ENCODE measurements at places on chromosomes 4 and X.

- no peak for DNase-seq
Observed at GRCh38 chrX:39946822-39947221, 150.9 kb downstream of the BCOR start.

- DNase-seq: no peak
Observed at GRCh38 chr4:17385403-17385802, 126.5 kb downstream of the QDPR start.

GRCh38 chrX:45622538-45622937, 421.9 kb upstream of the DIPK2B start:
- no peak for DNase-seq

GRCh38 chr4:2069161-2069971, 10.2 kb downstream of the NAT8L start:
- peak; percentile 18 for DNase-seq

- DNase-seq: peak; percentile 81
Observed at GRCh38 chr4:156298230-156298629, 344.6 kb upstream of the CTSO start.

GRCh38 chrX:25112156-25112555, 96.4 kb upstream of the ARX start:
- DNase-seq: no peak

DNA sequence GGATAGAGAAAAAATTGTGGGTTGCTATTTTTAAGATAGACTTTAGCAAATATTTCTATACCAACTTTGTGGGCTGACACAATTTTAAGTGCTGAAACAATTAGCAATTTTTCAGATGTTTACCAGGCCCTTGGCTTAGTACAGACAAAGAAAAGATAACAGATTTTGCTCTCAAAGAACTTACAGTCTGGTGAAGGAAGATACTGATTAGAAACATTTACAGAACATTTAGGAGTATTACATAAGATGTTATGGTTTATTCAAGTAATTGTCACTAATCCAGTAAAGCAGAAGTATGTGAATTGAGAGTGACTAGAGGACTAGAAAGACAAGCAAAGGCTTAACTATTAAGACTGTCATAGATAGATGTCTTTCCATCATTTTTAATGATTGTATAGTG, 35.3 kb upstream of the NDUFC1 start:
- no peak for DNase-seq

GRCh38 chr4:81698538-81699296, 227.0 kb upstream of the RASGEF1B start:
- DNase-seq: no peak

GRCh38 chr4:108030332-108030731, 40.6 kb downstream of the HADH start:
- DNase-seq: peak; percentile 73

GRCh38 chr4:95215043-95215442, 333.7 kb downstream of the UNC5C start:
- DNase-seq: no peak

GRCh38 chr4:69858690-69859089, 1.3 kb downstream of the SULT1E1 start:
- no peak for DNase-seq

DNA sequence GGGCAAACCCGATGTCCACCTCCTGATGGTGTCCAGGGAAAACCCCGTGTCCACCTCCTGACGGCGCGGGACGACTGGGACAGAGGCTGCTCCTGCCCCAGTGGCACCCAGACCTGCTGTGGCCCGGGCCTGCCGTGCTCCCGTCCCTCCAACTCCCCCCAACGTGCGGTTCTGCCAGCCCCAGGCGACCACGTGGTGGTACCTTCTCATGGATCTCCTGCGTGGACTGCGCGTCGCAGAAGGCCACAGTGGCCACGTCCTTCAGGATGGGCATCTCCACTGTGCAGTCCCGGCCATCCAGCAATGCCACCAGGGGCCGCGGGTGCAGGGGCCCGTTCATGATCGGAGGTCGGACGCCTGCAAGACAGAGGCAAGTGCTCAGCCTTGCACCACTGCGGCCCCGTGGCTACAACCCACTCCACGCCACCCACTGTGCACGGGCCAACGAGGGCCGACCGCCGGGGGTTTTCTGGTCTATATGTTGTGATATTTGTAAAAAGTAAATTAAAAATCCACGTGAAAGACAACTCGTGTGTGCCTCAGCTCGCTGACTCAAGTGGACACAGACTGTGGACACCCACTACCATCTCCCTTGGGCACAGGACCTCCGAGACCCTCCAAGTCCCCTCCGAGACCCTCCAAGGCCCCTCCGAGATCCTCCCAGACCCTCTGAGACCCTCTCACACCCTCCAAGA, 10.8 kb downstream of the CTBP1 start:
- peak; percentile 15 for DNase-seq

DNA sequence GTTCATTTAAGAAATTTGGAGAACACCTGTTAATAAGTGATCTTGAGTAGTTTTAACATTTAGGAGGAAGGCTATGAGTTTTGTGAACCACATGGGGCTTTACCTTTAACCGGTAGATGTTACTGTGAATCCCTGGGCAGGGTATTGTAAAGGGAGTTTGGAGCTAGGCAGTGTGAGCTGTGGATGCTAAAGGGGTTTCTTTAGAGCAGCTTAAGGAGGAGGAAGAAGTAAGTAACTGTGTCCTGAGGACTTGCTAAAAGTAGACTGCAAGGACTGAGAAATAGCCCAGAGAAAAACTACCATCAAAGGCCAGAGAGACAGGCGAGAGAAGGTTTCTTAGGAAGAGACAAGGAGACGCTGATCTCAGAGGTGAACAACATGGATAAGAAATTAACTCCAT, 5.6 kb downstream of the RHOH start:
- no peak for DNase-seq

GRCh38 chr4:78179196-78179595, 122.1 kb downstream of the FRAS1 start:
- no peak for DNase-seq

- no peak for DNase-seq
Observed at GRCh38 chr4:3640587-3640962, 108.4 kb upstream of the LRPAP1 start.

DNA sequence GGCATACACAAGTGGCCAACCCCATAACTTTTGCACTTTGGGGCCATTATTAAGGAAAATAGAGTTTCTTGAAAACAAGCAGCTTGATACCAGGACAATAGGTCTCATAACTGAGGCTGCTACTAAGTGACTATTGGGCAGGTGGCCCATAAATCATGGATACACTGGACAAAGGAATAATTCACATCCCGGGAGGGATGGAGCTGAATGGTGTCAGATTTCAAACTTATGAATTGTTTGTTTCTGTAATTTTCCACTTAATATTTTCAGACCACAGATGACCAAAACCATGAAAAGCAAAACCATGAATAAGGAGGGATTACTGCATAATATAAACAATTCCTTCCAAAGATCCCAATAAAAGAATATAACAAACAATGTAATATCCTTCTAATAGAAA, 114.4 kb downstream of the WDFY3 start:
- no peak for DNase-seq

DNA sequence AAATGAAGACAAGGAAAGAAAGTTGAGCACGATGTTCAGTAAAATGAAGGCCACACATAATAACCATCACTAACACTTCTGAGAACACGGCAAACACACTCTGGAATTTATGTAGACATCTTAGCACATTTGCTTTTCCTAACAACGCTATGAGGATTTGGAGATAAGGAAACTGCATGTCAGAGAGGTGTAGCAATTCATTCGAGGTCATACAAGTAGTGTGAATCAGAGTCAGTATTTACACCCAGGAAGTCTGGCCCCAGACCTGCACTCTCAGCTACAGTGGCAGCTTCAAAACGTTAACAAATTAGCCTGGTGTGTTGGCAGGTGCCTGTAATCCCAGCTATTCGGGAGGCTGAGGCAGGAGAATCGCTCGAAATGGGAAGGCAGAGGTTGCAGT, 253.4 kb downstream of the PDGFC start:
- DNase-seq: no peak

DNA sequence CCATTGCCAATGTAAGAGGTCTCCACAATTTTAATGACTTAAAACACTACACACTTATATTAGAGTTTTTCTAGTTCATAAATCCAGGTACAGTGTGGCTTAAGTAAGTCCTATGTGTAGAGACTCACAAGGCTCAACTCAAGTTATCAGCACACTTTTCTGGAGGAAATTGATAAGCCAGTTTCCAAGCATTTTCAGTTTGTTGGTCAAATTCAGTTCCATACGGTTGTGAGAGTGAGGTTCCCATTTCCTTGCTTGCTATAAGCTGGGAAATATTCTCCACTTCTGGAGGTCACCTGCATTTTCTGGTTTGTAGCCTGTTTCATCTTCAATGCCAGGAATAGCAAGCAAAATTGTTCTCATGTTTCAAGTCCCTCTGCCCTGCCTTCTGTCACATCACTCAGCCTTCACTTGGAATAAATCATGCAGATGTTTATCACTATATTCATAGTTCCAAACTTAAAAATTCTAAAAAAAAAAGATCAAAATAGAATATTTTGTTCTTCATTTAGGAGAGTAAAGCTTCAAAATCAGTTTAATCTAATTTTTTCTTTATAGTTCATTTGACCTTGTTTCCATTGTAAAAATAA, 1137.5 kb upstream of the INTU start:
- DNase-seq: no peak

GRCh38 chr4:135927651-135928050, 1604.6 kb downstream of the PCDH18 start:
- no peak for DNase-seq

- no peak for DNase-seq
Observed at GRCh38 chrX:52346174-52347165, 22.4 kb upstream of the XAGE2 start.

DNA sequence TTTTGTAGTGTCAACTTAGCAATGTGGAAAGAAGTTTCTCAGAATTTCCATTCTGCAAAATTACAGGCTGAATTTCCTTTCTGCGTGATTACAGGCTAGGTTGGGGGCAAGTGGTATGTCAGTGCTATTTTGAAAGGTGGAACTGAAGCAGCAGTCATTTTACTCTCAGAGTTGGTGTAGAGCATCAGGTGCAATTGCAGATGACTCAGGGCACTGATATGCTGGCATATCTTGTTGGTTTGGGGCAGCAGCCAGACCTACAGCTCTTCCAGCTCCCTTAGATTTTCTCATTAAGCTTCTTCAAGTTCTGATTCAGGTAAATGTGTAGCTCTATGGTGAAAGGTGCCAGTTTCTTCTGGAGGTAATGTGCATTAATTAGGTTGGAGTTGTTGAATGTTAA, 930.7 kb upstream of the PCDH10 start:
- DNase-seq: no peak

DNA sequence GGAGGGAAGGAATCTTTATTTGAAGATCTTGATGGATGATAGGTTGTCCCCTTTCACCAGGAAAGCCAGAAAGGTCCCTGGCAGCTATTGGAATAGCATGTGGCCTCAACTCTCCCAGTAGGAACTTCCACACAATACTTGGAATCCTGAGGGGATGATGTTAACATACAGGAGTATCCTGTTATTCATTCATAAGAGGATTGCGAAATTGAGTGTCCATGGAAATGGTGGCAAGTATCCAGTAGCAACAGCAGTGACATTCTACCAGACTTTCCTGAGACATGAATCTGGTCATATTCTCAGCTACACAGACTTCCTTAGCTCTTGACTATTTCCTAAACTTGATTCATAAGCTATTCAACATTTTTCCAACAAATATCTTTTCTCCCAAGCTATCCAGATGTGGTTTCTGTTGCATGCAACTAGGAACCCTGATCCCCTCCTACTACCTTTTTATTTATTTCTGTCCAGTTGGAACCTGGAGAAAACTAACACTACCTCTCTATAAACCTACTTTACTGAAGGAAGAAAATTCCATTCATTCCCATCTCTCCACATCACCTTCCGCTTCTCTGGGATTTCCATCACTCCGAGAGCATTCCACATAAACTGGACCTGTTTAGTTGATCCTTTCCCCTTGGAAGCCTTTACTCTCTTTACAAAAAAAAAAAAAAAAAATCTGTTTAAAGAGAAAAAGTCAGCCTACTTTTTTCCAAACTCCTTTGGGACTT, 101.8 kb downstream of the ANXA5 start:
- no peak for DNase-seq

DNA sequence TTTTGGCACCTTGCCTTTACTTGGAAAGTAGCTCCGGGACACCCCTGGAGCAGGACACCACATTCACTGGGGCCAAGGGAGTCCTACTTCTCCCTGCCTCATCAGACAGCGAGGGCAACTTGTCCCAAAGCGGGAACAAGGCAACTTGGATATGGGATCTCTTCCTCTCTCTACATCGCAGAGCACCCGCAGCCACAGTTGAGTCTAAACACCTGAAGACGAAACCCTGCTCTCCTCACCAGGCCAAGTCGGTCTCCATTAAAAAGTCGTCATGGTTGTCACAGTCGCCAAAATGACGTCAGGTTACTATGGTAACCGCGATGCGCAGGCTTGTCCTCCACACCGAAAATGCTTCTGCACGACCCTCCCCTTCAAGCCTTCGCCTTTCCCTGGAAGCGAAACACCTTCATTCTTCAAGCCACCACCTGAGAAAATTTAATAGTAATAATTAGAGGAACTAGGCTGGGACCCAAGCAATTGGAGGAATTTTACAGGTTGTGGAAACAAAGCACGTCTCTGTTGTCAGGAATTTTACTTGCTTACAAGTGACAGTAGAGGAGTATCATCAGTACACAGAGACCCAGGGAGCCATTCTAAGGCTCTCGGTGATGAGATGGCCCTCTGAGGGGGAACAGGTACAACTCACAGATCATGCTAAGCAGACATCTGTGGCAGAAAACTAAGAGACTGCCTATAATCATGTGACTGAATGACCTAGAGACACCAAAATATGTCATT, 30.5 kb upstream of the TCEAL4 start:
- DNase-seq: peak; percentile 77

DNA sequence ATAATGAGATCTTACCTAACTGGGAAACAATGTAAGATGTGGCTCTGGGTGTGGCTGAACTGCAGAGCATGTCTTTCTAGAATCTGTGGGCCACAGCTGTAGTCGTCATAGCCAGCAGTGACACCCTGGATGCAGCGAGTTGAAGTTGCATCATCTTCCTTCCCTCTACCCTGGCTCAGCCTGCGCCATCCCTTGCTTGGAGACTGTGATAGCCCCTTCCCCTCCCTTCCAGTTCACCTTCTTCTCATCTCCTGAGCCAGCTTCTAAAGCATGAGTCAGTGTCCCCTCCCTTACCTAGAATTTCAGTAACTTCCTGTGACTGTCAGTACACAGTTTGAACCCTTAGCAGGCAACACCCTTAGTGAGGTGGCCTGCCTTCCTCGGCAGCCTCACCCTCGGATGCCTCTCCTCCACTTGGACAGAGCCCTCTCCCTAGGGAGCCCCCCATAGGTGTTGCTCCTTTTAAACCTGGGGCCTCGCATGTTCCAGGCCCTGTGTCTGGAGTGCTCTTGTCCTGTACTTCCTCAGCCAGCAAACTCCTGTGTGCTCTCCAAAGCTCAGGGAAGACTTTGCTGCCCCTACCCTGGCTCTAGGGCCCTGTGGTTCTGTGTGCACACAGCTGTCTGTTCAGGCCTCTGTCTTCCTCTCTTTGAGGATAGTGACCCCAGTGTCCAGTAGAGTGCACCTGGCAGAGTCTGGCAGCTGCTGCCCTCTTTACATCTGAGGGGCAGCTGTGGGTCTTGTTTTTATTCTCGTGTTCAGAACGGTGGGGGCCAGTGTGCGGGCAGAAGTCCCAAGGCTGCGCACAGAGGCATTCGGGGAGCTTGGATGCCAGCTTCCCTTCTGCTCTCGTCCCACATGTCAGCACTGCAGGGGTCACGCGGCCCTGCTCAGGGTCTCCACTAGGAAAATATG, 43.7 kb upstream of the TADA2B start:
- no peak for DNase-seq
